ENCODE measurements at places on chromosomes 5 and 9. TPM values are rescaled to one million over a fixed set of nuclear protein-coding genes. Genes with fewer than 3 reads are reported as not detected.

The C9orf78 gene
- 82.0 TPM for polyA plus RNA-seq

The PCDHGC4 gene
- 3.1 TPM for polyA plus RNA-seq

The MCIDAS gene
- 0.89 TPM for polyA plus RNA-seq

The SLC22A5 gene
- polyA plus RNA-seq = 45.1 TPM

The PCDHGB7 gene
- polyA plus RNA-seq = 16.1 TPM

The DHX29 gene
- polyA plus RNA-seq = 46.5 TPM
